ENCODE measurements at places on chromosomes 11 and 22. TPM values are rescaled to one million over a fixed set of nuclear protein-coding genes. Genes with fewer than 3 reads are reported as not detected.

GRCh38 chr11:72326151-72326848 is 82.3 kb upstream of the PHOX2A start:
- peak; percentile 48 for DNase-seq

DNA sequence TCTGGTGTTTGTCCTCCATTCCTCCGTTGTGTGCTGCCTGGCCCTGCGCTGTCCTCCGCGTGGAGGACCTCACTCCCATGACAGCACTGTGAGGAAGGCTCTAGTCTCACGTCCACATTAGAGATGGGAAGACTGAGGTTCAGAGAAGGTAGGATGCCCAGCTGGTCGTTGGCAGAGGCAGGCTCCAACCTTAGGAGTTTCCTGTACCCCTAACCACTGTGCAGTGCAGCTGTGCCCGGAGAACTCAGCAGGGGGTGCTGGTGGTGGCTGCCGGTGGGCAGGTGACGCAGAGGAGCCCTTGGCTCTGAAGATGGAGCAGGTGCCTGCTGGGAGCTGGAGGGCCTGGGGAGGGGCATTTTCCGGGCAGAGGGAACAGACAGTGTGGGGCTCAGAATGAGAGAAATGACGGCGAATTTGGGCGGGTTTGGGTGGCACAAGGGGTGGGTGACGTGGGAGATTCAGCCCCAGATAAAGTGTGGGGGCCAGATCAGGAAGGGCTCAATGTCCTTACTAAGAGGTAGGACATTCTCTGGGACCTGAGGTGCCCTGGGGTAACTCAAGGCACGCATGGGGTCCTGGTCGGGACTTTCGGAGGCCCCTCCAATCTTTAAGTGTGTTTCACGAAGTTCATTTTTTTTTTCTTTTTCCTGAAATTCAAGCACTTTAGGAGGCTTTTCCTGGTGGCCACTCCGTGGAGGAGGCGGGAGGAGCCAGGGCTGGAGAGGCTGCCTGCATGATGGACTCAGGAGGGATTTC is 535.0 kb downstream of the TBC1D22A start:
- DNase-seq = no peak

- no peak for DNase-seq
Measured at GRCh38 chr11:34300026-34300925, 57.5 kb downstream of the ABTB2 start.

GRCh38 chr11:102564110-102564509 is 33.6 kb upstream of the MMP7 start:
- DNase-seq = no peak

DNA sequence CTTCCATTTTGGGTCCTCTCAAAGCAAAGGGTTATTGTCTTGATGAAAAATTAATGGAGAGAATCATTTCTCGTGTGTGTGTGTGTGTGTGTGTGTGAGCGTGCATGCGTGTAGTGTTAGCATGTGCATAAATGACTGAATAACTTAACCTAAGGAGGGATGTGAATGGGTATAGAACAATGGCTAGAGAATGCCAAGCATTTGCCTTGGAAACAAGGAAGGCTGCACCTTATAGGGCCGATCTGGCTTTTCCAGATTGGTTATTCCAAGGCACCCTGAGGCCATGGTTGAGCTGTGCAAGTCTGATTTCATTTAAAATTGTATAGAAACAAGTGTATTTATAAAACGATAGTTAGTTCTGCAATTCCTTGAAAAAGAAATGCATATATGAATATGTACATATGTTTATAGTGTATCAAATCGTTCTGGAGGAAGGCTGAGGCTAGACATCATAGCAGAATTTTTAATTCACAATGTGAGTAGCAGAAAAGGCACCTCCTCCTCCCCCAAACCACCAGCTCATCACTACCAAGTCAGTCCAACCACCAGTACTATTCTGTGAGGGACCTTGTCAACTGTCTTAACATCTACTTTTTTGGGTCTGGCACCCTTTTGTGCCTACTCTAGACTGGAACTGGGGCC is 322.7 kb upstream of the ISX start:
- DNase-seq = no peak

The TUBA8 gene
- 0.56 TPM for total RNA-seq

DNA sequence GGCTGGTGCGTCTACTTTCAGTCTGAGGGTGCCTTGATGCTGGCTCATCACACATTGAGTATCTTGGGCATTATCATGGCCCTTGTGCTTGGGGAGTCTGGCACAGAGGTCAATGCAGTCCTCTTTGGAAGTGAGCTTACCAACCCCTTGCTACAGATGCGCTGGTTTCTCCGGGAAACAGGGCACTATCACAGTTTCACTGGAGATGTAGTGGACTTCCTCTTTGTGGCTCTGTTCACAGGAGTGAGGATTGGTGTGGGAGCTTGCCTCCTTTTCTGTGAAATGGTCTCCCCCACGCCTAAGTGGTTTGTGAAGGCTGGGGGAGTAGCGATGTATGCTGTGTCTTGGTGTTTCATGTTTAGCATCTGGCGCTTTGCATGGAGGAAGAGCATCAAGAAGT is 4.9 kb downstream of the TLCD5 start:
- no peak for DNase-seq

Data from activated CD8-positive, alpha-beta T cell treated with anti-CD3 and anti-CD28 coated beads for 36 hours (primary cell).